ENCODE measurements at places on chromosomes 7 and 10.

GRCh38 chr10:1684991-1685390 is 52.3 kb downstream of the ADARB2 start:
- DNase-seq: no peak

DNA sequence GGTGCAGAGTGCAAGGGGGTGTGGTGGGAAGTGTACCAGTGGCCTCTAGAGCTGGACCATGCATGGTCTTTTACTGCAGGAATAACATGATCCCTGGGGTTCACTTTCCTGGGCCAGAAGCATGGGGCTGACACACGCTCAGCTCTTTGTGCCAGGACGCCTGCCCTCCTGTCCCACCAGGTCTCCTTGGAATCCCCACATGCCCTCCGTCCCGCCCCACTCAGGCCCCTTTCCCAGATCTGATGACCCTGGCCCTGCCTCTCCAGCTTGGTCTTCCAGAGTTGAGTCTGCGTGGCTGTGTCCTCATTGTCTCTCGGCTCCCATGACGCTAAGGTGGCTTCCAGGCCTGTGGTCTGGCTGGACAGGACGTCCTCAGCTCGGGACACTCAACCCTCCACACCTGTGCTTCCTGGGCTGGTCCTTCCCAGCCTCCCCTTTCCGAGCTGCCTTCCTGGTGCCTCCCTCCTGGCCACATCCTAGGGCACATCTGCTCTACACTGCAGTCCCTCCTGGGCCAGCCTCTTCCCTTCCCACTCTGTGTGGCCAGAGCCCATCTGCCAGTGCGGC is 249.5 kb upstream of the SHH start:
- no peak for DNase-seq

- DNase-seq: no peak
Measured at GRCh38 chr10:78956391-78956790, 112.4 kb upstream of the ZMIZ1 start.

- DNase-seq: no peak
Measured at GRCh38 chr7:43799605-43800004, 41.1 kb downstream of the BLVRA start.
